ENCODE measurements at places on chromosomes 12 and 14. TPM values are rescaled to one million over a fixed set of nuclear protein-coding genes. Genes with fewer than 3 reads are reported as not detected.

MARCHF9 gene
- total RNA-seq = 3.6 TPM

AJUBA gene
- total RNA-seq = 61.0 TPM

NYNRIN gene
- total RNA-seq = 0.12 TPM

OASL gene
- total RNA-seq = 0.17 TPM

PEX5 gene
- 8.9 TPM for total RNA-seq

RNFT2 gene
- total RNA-seq = 16.5 TPM

- DNase-seq = no peak
Measured at GRCh38 chr12:56477521-56478225, 9.3 kb downstream of the SPRYD4 start.

- DNase-seq = peak; percentile 78
Measured at GRCh38 chr14:52951681-52952554, 1.1 kb upstream of the FERMT2 start.

- no peak for DNase-seq
Measured at GRCh38 chr14:74980731-74981461, 21.8 kb upstream of the EIF2B2 start.

- no peak for DNase-seq
Measured at GRCh38 chr12:50103767-50104321, at the start of gene GPD1. Gene GPD1, plus strand, starts transcription at chr12:50104008. Its CDS starts 43 bp downstream, at chr12:50104051.

DNA sequence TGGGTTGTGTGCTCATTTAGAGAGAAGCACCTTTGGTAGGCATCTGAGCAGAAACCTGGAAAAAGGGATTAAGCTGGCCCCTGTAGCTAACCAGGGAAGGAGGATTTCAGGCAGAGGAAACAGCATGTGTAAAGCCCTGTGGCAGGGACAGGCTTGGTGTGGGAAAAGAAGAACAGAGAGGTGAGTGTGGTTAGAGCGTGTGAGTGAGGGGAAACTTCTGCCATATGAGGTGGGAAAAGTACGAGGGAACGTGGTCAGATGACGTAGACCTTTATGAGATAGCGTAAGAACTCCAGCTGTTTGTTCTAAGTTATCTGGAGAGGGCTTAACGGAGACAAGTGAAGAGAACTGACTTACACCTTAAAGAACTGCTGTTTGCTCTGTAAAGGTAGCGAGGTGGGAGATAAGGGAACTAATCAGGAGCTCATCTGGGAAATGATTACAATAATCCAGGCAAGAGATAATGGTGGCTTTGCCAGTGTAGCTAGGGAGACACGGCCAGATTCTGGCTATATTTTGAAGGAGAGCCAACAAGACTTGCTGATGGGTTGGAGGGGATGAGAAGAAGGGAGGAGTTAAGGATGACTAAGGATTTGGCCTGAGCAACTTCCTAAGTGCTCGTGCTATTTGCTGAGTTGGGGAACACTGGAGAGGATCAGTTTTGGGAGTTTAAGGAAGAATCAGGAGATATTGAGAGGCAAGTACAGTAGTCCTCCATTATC, 234.0 kb downstream of the ETNK1 start:
- DNase-seq = no peak

GRCh38 chr14:20820063-20820904, 17.6 kb upstream of the RNASE1 start:
- DNase-seq = no peak

- DNase-seq = no peak
Measured at GRCh38 chr14:71651228-71651627, 281.0 kb upstream of the RGS6 start.

DNA sequence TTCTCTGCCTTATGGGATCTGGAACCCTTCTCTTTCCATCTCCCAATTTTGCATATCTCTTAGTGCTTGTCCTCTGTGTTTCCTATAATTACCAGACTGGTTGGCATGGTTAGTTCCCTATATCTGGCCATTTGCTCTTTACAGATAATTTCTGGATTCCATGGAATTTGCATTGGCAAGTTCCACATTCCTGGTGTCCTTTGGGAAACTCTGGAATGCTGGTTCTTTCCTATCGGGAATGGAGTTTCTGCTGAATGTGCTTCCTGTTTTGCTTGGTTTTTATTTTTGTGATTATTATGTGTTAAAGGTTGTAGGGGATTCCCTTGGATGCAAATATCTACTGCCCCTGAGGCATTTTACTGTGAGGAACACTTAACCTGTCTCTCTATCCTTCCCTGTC, 193.0 kb upstream of the BTG1 start:
- no peak for DNase-seq

Data from NCI-H460 (cell line).